ENCODE measurements at places on chromosomes 5 and 9. TPM values are rescaled to one million over a fixed set of nuclear protein-coding genes. Genes with fewer than 3 reads are reported as not detected.
A peak's percentile ranks its signal among the peaks of the same experiment; 100 is the strongest.

- DNase-seq = no peak
These were observed 4.7 kb downstream of the ABCA1 start for GRCh38 chr9:104923289-104923688.

DNA sequence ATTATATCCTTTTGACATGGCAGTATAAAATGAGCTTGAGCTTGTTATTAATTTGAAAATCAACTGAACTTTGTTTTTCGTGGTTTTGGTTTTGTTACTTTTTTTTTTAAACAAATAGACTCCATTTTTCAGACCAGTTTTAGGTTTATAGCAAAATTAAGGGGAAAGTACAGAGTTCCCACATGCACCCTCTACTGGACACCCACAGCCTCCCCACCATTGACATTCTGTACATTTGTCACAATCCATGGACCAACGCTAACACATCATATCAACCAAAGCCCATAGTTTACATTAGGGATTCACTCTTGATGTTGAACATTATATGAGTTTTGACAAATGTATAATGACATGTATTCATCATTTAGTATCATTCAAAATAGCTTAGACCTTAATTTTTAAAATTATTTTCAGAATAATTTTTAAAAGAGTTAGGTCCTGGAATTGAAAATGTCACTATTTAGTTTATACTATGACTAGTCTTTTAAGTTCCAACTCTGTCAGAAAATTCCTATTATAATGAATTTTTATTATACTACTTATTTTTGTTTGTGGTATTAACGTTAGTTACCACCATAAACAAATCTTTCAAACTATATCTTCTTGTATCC, 35.3 kb upstream of the JMY start:
- DNase-seq = no peak

- no peak for DNase-seq
These were observed 52.1 kb downstream of the C9orf50 start for GRCh38 chr9:129568560-129569501.

SPAAR gene
- total RNA-seq = not detected

GRCh38 chr5:533243-533954, 9.2 kb upstream of the SLC9A3 start:
- no peak for DNase-seq

GRCh38 chr5:35672995-35673394, 55.3 kb downstream of the SPEF2 start:
- DNase-seq = no peak

GRCh38 chr9:104858271-104858670, 69.7 kb downstream of the ABCA1 start:
- no peak for DNase-seq

- no peak for DNase-seq
These were observed at the start of gene ADAMTS19 for GRCh38 chr5:129459777-129460671. TSS of gene ADAMTS19 (plus strand) at chr5:129460298. CDS start at chr5:129460392, 94 bp downstream.

DNA sequence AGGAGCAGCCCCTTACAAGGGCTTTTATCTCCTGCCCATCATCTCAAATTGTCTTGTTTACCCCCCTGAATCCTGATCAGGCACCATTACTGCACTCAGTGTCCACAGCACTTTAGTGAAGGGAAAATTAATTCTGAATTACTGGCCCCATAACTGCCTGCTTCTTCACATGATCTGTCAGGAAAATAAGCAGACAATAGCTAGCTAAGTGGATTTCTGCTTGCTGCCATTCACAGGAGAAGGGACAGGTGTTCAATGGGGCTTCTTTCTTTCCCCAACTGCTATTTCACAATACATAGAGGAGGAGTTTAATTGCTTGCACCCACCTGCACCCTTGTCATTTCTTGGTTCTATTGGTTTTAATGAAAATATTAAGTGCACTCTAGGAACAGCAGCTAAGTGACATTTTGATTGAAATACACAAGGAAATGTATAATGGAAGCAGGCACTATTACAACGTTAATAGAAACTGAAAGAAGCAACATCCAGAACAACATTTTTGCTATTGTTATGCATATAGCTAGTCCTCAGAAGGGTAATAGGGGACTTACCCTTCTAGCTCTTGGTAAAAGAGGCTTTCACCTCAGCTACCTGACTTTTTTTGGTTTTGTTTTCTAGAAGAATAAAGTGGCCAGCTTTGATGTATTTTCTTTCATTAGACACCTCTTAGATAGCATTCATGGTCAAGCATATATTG, 599.3 kb upstream of the TLE4 start:
- DNase-seq = no peak

CCDC192 gene
- total RNA-seq = not detected

DNA sequence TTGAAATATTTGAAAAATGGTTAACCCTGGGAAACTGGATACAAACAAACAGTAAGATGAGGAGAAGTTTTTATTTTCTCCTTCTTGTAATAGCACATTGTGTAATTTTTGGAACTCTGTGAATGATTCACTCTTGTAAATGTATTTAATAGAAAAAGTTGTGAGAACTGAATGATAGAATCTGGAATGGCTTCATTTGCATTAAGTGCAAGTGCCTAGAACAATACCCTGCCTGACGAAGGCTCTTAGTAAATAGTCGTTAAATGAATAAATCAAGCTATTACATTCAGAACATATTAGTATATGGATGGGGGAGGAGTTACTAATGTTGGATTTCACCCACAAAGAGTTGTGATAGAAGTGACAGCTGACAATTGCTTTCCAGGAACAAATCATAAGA, 442.5 kb downstream of the EFNA5 start:
- no peak for DNase-seq

GRCh38 chr5:83914199-83914598, 193.5 kb upstream of the HAPLN1 start:
- no peak for DNase-seq

DNA sequence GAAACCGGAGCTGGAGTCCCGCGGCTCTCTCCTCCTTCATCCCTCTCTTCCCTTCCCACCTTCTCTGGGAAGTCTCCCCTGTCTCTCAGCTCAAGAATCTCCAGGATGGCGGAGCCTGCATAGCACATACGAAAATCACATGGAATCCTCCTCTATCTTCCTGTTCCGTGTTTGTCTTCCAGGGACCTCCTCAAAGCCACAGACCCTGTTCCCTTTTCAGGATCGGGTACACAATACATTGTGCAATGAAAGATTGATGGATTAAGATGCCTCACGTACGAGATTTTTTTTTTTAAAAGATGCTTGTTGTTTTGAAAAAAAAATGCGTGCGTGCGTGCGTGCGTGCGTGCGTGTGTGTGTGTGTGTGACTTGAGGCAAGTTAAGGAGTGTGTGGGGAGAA, 46.6 kb upstream of the OLFM1 start:
- DNase-seq = no peak

GARIN3 gene
- total RNA-seq = not detected

GRCh38 chr5:71569748-71570509, 17.2 kb upstream of the MCCC2 start:
- DNase-seq = no peak

SEMA6A gene
- total RNA-seq = 6.7 TPM

GRCh38 chr5:39541920-39542319, 117.1 kb upstream of the DAB2 start:
- DNase-seq = no peak

DNA sequence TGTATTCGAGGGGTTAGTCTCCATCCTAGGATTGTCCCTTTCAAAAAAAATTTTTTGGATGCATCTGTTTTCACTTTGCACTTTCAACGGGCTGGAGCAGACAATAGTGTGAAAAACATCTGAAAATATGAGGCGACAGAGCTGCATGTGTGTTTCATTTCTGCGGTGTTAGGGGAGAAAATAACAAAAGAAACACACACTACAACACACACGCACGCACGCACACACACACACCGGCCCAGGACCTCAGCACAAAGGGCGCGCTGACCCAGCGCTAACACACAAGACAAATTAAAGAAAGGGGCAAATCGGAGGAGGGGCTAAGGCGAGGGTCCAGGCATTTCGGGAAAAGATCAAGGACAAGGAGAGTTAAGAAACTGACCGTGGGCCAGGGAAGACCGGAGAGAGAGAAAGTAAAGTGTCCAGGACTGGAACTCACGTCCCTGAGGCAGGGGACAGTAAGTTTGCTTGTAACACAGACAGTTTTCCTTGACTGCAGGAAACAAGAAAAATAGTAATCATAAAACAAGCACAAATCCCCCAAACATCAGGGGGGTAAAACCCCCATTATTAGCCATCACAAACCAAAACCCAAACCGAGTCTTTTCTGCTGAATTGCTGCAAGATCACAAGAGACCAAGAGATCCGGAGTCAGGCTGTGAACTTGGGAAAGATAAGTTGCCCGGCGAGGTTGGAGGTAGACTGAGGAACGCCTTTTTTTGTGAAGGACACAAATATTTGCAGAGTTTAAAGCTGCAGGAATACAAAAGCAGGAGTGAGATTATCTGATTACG, 302.1 kb downstream of the PARP8 start:
- DNase-seq = no peak

DNA sequence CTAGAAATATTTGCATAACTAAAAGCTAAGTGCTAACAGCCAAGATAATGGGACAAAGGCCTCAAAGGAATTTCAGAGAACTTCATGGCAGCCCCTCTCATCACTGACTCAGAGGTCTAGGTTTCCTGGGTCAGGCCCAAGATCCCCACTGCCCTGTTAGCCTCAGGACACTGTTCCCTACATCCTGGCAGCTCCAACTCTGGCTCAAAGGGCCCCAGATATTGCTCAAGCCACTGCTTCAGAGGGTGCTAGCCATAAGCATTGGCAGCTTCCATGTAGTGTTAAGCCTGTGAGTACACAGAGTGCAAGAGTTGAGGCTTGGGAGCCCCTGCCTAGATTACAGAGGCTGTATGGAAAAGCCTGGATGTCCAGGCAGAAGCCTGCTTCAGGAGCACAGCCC, 998.1 kb downstream of the TLE1 start:
- no peak for DNase-seq

SERF1A gene
- total RNA-seq = 3.7 TPM

KIAA0825 gene
- total RNA-seq = 1.4 TPM

CRB2 gene
- total RNA-seq = 0.07 TPM

ANKRD31 gene
- 0.30 TPM for total RNA-seq

GRCh38 chr5:56323505-56323904, 90.4 kb upstream of the ANKRD55 start:
- DNase-seq = no peak

DNA sequence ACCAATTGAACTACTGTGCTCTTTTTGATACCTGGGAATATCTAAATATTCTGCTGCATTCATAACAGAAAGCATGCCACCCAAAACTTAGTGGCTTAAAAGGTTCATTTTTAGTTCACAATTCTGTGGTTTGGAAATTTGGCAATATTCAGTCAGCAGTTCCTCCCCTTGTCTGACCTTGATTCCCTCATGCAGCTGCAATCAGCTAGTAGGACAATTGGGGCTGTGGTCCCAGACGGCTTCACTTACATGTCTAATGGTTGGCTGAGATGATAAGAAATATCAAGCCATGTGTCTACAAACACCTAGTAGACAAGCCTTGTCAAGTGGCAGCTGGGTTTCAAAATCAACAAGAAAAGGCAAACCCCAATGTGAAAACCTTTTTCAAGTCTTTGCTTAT, 51.3 kb downstream of the ANXA1 start:
- DNase-seq = no peak

DNA sequence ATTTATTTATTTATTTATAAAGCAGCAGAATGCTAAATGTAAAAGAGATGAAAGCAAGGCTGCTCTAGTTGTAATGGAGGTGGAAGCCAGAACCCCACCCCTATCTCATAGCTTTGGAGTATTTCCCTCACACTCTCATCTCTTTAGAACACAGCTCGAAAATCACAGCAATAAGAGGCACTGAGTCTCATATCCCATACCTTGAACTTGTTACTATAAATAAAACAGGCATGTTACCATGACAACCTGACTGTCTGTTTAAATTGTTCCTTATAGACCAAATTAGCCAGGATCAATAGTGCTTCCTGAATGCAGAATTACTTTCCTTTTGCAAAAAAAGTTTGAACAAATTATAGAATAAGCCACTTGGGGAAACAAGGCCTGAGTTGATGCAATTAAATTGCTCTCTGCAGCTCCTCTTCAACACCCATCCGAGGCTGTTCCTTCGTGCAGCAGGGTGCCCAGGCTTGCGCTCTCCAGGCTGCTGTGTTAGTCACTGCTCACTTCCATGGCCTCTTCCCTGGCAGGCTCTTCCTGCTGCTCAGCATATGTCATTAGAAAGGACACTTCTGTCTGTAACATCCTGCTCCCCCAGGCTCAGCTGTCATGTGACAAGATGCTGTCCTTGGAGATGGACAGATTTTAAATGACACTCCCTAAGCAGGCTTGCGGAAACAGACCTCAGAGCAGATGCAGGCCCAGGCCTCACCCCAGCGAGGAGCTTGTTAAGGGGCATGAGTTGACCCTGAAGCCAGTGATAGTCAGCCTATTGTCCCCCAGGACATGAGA, 120.2 kb downstream of the CARTPT start:
- no peak for DNase-seq

CAVIN4 gene
- total RNA-seq = 0.59 TPM

- peak; percentile 44 for DNase-seq
These were observed 70.5 kb downstream of the PIK3R1 start for GRCh38 chr5:68285851-68286611.

NDUFB6 gene
- 68.9 TPM for total RNA-seq

PITX1 gene
- total RNA-seq = 31.0 TPM

- DNase-seq = no peak
These were observed 115.5 kb upstream of the DMRT1 start for GRCh38 chr9:726005-726404.

GRCh38 chr9:35552376-35552775, 52.7 kb upstream of the TESK1 start:
- DNase-seq = no peak

GRCh38 chr5:146794326-146795029, 84.1 kb downstream of the PPP2R2B start:
- DNase-seq = no peak

FAM151B gene
- 1.2 TPM for total RNA-seq

KCNMB1 gene
- total RNA-seq = not detected

- no peak for DNase-seq
These were observed 24.2 kb downstream of the LIFR start for GRCh38 chr5:38532165-38532669.

- no peak for DNase-seq
These were observed 165.5 kb downstream of the OLFM1 start for GRCh38 chr9:135252980-135253304.

MYMK gene
- total RNA-seq = not detected

DNA sequence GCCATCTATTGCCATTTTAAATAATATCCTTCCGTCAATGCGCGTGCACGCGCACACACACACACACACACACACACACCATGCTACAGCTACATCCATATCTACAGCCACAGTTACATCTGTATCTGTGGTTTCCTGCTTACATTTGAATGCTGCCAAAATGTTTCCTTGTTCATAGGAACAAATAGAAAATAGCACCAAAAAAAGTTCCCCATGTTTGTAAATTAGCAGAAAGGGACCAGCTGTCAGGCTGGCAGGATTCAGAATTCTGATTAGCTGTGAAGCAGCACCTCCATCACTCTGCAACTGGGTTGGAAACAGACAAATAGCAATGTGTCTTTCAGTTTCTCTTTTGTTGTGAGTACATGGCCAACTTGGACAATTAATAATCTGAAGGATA, 601.5 kb downstream of the IRX1 start:
- no peak for DNase-seq

F2R gene
- 16.6 TPM for total RNA-seq

GRCh38 chr5:59765446-59765845, 128.1 kb downstream of the PDE4D start:
- no peak for DNase-seq

All from HCT116 (cell line).